Naive thymus-derived CD8-positive, alpha-beta T cell (primary cell): ENCODE measurements at places on chromosomes 3 and 15. TPM values are rescaled to one million over a fixed set of nuclear protein-coding genes. Genes with fewer than 3 reads are reported as not detected.
A peak's percentile ranks its signal among the peaks of the same experiment; 100 is the strongest.

DNA sequence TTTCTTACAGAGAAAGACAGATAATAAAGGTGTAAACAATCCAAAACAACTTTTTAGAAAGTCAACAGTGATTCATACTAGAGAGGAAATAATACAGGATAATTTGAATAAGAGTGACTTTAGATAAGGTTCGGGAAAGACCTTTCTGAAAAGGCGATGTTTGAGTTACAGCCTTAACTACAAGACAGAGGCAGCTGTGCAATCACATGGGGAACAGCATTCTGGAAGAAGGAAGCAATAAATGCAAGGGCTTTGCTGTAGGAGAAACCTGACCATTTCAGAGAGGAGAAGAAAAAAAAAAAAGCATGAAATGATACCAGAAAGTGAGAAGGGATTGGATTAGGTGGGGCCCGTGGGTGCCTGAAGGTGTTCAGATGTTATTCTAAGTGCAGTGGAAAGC is 200.6 kb upstream of the ATP11B start:
- no peak overlapping the region for H3K27ac ChIP-seq
- no peaks in the 10 kb centered on the region for H3K36me3 ChIP-seq
- H3K4me3 ChIP-seq, result no peak overlapping the region
- H3K4me1 ChIP-seq, result no peaks in the 10 kb centered on the region

The RBM6 gene
- 31.7 TPM for polyA plus RNA-seq

The FGF7 gene
- polyA plus RNA-seq, result not detected

GRCh38 chr15:56086566-56086965 is 93.2 kb upstream of the NEDD4 start:
- peaks cover 2% of the 10 kb centered on the region for H3K4me1 ChIP-seq
- H3K4me3 ChIP-seq, result no peak overlapping the region
- H3K36me3 ChIP-seq, result no peaks in the 10 kb centered on the region
- H3K27ac ChIP-seq, result no peak overlapping the region
- DNase-seq, result no peak

The PLA2G4D gene
- polyA plus RNA-seq, result not detected

- H3K4me3 ChIP-seq, result no peak overlapping the region
- H3K27me3 ChIP-seq, result peaks cover 8% of the 10 kb centered on the region
- H3K36me3 ChIP-seq, result no peaks in the 10 kb centered on the region
- H3K27ac ChIP-seq, result no peak overlapping the region
- DNase-seq, result no peak
Measured at GRCh38 chr15:59594493-59594942, 17.1 kb upstream of the GCNT3 start.

The STARD5 gene
- 4.5 TPM for polyA plus RNA-seq

DNA sequence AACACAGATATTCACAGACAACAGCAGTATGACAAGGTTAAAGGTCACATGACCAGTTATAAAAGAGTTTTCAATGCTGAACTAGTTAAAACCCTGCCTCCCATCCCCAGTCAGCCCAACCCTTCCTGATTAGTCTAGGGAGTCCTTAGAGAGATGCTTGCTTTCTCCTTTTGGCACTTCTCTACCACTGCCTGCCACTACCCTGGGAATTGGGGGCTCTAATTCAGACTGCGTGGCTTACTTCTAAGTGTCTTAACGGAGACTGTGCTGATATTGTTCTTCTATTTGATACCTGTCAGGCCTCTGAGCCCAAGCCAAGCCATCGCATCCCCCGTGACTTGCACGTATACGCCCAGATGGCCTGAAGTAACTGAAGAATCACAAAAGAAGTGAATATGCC is 11.7 kb upstream of the TRA2B start:
- H3K4me3 ChIP-seq, result no peak overlapping the region
- no peak for DNase-seq
- H3K27me3 ChIP-seq, result peaks cover 2% of the 10 kb centered on the region
- H3K36me3 ChIP-seq, result no peaks in the 10 kb centered on the region
- no peaks in the 10 kb centered on the region for H3K4me1 ChIP-seq

The ESYT3 gene
- polyA plus RNA-seq, result not detected

The DAZL gene
- not detected for polyA plus RNA-seq

DNA sequence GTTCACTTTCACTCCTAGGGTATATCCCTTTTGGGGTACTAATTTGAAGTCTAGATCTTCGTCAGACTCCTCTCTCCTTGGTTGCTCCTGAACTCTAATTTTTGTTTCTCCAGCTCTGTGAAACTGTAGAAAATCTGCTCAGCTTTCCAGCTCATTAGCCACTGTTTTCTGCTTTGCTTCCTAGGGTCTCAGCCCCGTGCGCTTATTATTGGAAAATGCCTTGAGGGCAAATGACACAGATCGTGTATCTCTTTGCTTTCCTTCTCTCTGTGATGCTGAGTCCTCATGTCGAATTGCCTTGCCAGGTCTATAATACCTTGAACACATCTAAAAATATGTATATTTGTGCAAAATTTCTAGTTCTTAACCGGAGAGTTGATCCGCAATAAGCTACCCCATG is 731.1 kb downstream of the EDEM1 start:
- no peak overlapping the region for H3K4me3 ChIP-seq
- H3K4me1 ChIP-seq, result no peaks in the 10 kb centered on the region
- H3K36me3 ChIP-seq, result no peaks in the 10 kb centered on the region
- H3K27ac ChIP-seq, result no peak overlapping the region
- no peak for DNase-seq

GRCh38 chr15:83449250-83449671 is 2.1 kb downstream of the SH3GL3 start:
- no peak overlapping the region for H3K27ac ChIP-seq
- H3K36me3 ChIP-seq, result no peaks in the 10 kb centered on the region
- no peak for DNase-seq

GRCh38 chr15:38285456-38285855 is 32.8 kb downstream of the SPRED1 start:
- H3K4me1 ChIP-seq, result no peaks in the 10 kb centered on the region
- H3K36me3 ChIP-seq, result no peaks in the 10 kb centered on the region
- H3K4me3 ChIP-seq, result no peak overlapping the region
- peaks cover 12% of the 10 kb centered on the region for H3K27me3 ChIP-seq
- DNase-seq, result no peak

The INKA1 gene
- 0.44 TPM for polyA plus RNA-seq

DNA sequence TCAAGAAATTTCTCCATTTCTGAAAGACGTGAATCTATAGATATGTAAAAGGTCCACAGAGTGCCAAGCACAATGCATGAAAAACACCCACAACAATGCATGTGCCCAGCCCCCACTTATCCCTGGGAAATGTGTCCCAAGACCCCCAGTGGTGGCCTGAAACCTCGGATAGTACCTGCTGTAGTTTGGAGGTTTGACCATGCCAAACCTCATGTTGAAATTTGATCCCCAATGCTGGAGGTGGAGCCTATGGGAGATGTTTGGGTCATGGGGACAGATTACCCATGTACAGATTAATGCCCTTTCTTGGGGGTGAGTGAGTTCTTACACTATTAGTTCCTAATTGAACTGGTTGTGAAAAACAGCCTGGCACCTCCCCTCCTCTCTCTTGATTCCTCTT is 21.4 kb upstream of the MYZAP start:
- no peak for DNase-seq
- H3K4me1 ChIP-seq, result peaks cover 8% of the 10 kb centered on the region
- no peaks in the 10 kb centered on the region for H3K36me3 ChIP-seq
- peaks cover 42% of the 10 kb centered on the region for H3K27me3 ChIP-seq
- no peak overlapping the region for H3K4me3 ChIP-seq

- peaks cover 2% of the 10 kb centered on the region for H3K27me3 ChIP-seq
- no peaks in the 10 kb centered on the region for H3K4me1 ChIP-seq
- no peak overlapping the region for H3K27ac ChIP-seq
- DNase-seq, result no peak
- no peak overlapping the region for H3K4me3 ChIP-seq
- no peaks in the 10 kb centered on the region for H3K36me3 ChIP-seq
Measured at GRCh38 chr3:134330883-134331810, 43.1 kb downstream of the AMOTL2 start.

DNA sequence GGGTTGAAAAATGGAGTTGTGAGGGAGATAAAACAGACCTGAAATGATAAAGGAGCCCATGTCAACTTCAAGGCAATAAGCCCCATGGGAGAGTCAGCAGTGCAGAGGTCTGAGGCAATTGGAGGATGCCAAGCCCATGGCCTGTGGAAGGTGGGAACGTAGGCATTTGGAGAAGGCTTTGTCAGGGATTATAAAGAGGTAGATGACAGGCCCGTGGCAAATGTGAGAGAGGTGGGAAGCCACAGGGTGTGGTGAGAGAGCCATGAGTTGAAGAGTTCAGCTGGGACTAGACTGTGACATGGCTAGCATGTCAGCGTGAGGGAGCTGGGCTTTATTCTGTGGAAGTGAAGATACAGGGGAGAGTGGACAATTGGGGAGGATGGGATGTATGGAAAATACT is 35.4 kb downstream of the MFSD1 start:
- no peaks in the 10 kb centered on the region for H3K36me3 ChIP-seq
- no peaks in the 10 kb centered on the region for H3K27me3 ChIP-seq
- DNase-seq, result no peak
- H3K4me3 ChIP-seq, result no peak overlapping the region
- H3K27ac ChIP-seq, result no peak overlapping the region

GRCh38 chr15:81256916-81257315 is 60.2 kb downstream of the IL16 start:
- H3K27ac ChIP-seq, result no peak overlapping the region
- DNase-seq, result no peak

The CHDH gene
- 0.04 TPM for polyA plus RNA-seq

GRCh38 chr3:55376753-55377347 is 110.3 kb downstream of the WNT5A start:
- H3K27ac ChIP-seq, result no peak overlapping the region
- H3K4me3 ChIP-seq, result no peak overlapping the region
- no peaks in the 10 kb centered on the region for H3K36me3 ChIP-seq
- no peaks in the 10 kb centered on the region for H3K4me1 ChIP-seq

- H3K36me3 ChIP-seq, result no peaks in the 10 kb centered on the region
- H3K27ac ChIP-seq, result no peak overlapping the region
- H3K4me1 ChIP-seq, result peaks cover 5% of the 10 kb centered on the region
- peaks cover 2% of the 10 kb centered on the region for H3K27me3 ChIP-seq
- H3K4me3 ChIP-seq, result no peak overlapping the region
Measured at GRCh38 chr15:73936181-73936580, 9.9 kb downstream of the LOXL1 start.

DNA sequence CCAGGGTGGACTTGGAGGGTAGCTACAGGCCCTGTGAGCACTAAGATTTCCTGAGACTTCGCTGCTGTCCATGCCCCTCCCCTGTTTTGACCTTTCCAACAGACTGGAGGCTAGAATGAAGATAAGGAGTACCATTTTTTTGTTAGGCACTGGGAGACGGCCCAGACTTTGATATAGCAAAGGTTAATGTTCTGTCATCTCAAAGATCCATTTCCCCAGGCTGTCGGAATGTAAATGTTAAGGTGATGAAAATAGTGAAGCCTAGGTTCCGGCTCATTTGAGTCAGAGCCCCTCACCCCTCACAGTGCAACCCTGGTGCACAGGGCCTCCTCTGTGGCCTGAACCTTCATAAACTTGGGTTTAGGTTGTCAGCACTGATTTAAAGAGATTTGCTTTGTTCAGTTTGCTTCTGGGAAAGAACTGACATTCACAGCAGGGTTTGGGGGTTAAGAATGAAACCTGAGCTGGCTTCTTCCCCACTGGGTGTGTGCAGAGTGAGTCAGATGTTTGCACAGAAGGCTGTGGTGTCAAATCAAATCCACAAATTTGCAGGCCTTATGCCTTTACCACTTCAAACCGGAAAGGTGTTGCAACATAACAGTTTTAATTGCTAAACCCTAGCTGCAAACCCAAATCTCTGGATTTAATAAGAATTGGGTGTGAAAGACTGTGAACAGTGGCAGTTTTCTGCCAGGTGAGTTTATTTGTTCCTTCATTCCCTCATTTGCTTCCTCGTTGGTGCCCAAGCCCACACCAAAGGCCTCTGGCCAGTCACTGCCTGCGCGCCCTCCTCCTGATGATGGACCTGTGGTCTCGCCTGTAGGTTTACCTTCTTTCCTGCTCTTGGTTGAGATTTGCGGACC is 20.6 kb upstream of the KCTD6 start:
- peaks cover 28% of the 10 kb centered on the region for H3K4me1 ChIP-seq
- DNase-seq, result no peak
- H3K27ac ChIP-seq, result peak overlapping the region; percentile 57
- H3K27me3 ChIP-seq, result no peaks in the 10 kb centered on the region
- no peaks in the 10 kb centered on the region for H3K36me3 ChIP-seq
- H3K4me3 ChIP-seq, result peak overlapping the region; percentile 27

The GRK7 gene
- not detected for polyA plus RNA-seq

- H3K4me3 ChIP-seq, result no peak overlapping the region
- no peaks in the 10 kb centered on the region for H3K27me3 ChIP-seq
- no peak for DNase-seq
Measured at GRCh38 chr3:141462176-141462859, 24.5 kb upstream of the RASA2 start.

The PDHB gene
- polyA plus RNA-seq, result 95.3 TPM

DNA sequence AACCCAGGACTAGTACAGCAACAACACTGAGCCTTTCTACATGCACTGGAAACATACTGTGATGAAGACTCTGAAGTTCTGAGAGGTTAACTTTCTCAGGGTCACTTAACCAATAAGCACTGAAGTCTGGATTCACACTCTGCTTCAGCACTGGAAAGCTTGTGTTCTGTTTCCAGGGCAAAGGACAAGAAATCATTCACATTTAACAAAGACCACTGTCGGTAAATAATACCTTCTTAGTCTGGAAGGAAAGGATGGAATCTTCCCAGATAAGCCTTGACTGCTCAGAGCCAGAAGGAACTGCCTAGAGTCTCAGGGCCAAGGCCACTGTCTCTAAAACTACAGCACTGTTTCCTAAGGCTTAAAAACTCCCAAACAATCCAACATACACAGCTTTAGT is 4.3 kb upstream of the GLYCTK start:
- peaks cover 2% of the 10 kb centered on the region for H3K36me3 ChIP-seq
- peaks cover 70% of the 10 kb centered on the region for H3K4me1 ChIP-seq
- peak overlapping the region; percentile 98 for H3K27ac ChIP-seq
- H3K27me3 ChIP-seq, result no peaks in the 10 kb centered on the region
- no peak for DNase-seq

DNA sequence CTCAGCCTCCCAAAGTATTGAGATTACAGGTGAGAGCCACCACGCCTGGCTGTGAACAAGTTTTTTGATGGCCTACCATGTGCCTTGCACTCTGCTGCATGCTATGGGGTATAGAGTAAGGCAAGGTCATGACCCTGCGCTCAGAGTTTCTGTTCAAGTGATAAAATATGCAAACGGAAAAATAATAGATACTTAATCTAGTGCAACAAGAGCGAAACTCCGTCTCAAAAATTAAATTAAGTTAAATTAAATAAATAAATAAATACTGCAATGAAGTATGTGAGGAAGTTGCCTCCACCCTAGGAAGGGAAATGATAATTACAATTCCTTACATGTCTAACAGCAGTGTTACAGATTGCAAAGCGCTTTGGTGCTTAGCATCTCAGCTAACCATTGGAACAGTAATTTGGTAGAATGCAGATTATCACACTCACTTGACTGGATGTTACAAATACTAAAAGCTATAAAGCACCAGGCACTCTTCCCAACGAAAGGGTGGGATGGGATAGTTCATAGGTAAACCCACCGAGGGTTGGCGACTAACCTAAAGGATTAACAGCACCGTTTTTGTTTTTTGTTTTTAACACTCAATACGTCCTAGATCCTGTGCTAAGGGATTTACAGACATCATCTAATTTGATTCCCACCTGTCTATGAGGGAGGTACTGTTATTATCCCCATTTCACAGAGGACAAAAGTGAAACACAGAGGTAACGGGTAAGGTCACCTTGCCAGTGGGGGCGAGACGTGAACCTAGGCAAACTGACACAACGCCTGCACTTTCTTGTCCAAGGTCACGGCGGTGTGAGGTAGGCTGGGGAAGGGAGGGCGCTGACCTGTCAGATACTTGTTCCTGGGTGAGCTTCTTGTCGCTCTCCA is 793 bp upstream of the FANCD2 start:
- peaks cover 35% of the 10 kb centered on the region for H3K4me1 ChIP-seq
- no peaks in the 10 kb centered on the region for H3K27me3 ChIP-seq
- peak overlapping the region; percentile 97 for H3K27ac ChIP-seq
- no peak for DNase-seq
- no peaks in the 10 kb centered on the region for H3K36me3 ChIP-seq
- H3K4me3 ChIP-seq, result peak overlapping the region; percentile 98

GRCh38 chr3:154022606-154023005 is 98.6 kb upstream of the ARHGEF26 start:
- H3K36me3 ChIP-seq, result no peaks in the 10 kb centered on the region
- no peak overlapping the region for H3K27ac ChIP-seq
